Femur (tissue), 1 donor: ENCODE measurements at places on chromosomes 6 and 20.

- DNase-seq, result no peak
Observed at GRCh38 chr20:62888406-62888805, 26.8 kb upstream of the TCFL5 start.

- no peak for DNase-seq
Observed at GRCh38 chr20:35871259-35871771, 83.0 kb downstream of the SCAND1 start.

DNA sequence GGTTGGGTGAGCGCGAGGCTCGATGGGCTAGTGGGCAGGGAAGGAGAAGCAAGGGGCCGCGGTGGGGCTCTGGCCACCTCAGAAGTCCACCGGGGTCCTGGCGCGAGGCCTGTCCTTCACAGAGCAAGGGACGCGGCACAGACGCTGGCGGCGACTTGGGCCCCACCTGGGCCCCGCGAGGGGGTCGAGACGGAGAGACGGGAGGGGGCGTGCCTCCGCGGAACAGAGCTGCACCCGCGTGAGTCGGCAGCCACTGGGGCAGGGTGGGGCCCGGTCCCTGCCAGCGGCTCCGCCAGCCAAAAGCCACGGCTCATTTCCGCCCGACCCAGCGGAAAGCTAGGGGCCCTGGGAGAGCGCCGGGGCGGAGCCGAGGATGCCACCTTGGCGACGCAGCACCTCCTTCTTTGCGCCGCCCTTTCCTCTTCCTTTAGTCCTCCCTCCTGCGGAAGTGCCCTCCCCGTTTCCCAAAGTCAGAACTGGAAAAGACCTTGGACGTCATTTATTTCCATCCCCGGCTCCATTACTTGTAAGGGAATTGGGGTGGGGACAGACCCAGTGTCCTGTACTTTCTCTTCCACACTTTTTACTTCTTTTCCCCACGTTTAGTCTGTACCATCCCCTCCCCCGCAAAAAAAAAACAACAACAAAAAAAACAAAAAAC is at the start of gene CUL7:
TSS of gene CUL7 (minus strand) at position 307 of the 661 bp plus-strand sequence. CDS start 1,063 bp downstream, outside the sequence.
- peak; percentile 97 for DNase-seq

DNA sequence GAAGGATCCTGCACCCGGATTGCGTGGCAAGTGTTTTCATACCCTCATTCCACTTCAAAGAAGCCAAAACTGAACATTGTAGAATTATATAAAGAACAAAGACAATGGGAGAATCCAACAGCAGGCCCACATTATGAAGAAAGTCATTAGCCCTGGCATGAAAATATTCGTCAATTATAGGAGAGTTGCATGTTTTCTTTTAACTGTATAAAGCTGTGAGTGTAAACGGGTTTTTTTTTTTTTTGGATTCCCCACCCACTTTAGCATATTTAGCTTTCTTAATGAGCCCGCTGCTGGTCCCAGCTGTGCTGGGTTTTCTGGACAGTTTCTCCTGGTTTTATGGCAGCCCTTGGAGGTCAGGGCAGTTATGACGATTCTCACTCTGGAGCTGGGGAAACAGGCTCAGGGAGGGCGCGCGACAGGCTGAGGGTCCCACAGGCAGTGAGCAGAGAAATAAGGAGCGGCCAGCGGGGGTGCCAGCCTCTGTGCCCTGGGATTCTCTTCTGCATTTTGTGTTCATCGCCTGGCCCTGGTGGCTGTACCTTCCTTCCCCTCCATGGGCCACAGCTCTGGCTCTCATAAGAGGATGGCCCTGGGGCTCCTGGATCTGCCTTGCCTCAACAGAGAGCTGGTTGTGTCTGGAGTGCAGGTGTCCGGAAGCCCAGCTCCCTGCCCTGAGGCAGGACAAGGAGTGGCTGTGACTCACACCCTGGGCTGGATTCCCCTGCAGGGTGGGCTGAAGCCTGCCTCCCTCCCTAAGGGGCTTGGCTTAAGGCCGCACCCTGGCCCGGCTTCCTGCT is 24.1 kb upstream of the SULF2 start:
- peak; percentile 22 for DNase-seq

- DNase-seq, result peak; percentile 44
Observed at GRCh38 chr6:167825332-167826229, 1.1 kb upstream of the AFDN start.

DNA sequence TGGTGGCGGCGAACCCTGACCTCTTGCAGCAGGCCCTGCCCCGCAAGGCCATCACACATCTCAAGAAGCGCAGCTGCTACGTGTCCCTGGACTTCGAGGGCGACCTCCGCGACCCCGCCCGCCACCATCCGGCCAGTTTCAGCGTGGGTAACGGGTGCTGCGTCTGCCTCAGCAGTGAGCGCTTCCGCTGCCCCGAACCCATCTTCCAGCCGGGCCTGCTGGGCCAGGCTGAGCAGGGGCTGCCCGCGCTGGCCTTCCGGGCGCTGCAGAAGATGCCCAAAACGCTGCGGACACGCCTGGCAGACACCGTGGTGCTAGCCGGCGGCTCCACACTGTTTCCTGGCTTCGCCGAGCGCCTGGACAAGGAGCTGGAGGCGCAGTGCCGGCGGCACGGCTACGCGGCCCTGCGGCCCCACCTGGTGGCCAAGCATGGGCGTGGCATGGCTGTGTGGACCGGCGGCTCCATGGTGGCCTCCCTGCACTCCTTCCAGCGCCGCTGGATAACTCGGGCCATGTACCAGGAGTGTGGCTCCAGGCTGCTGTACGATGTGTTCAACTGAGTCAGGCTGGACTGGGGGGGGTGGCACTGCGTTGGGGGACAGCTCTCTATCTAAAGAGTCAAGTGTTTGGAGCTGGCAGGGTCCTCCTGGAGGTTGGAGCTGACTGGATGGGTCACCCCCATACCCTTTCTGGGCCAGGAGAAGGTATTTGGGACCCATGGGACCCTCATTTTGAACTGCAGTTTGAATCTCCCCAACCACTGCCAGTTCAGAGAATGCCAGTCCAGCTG is 1.1 kb downstream of the ACTL10 start:
- DNase-seq, result peak; percentile 86

DNA sequence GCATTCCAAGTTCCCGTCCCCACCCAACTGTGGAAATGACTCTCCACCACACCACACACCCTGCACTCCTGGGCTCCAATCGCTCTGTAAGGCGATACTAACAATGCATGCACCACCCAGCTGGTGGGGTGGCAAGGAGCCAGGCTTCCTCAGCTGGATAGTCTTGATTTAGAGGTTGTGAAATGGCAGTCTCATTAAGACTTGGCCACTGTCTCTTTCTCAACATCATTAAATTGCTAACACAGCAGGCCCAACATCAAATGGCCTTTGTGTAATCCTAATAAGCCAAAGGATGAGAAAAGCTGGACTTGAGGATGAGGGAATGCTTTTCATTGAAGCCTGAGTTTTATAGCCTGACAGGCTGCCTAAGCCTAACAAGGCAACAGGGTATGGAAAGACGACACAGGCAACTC is 223.7 kb downstream of the GMDS start:
- peak; percentile 72 for DNase-seq

- no peak for DNase-seq
Observed at GRCh38 chr6:36443471-36444428, 950 bp downstream of the KCTD20 start.

DNA sequence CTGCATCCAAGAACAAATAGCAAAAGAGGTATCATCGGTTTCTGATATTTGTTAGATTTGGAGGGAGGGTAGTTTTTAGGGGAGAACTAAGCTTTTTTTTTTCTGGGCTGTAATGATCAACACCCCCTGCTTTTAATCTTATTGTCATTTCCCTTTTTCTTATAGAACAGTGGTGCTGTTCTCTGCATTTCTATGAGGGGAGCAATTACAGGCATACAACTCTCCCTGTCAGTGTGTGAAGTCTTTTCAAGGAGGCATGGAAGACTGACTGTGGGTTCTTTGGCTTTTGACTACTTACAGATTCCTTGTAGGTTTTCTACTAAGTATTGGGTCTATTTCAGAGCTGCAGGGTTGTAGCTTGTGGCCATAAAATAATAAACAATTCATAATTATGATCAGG is 632.3 kb downstream of the TFAP2B start:
- no peak for DNase-seq

DNA sequence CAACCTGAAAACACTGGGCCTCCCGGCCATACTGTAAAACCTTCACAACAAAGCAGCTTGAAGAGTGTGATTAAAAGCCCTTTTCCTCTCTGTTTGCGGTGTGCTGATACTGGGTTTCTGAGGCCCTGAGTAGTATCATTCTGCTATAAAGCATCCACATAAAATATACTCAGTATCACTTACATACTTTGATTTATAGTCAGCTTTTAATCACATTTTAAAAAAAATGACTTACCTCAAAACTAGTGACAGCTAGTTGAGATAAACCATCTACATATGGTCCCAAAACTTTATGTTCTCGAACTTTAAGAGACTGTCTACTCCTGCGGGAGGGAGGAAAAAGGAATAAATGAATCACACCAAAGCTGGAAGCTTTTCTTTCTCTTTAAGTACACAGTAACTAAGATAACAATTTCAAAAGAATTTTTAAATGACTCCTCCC is 135.7 kb downstream of the KIF13A start:
- DNase-seq, result no peak

GRCh38 chr20:54075322-54075721 is 4.9 kb upstream of the BCAS1 start:
- no peak for DNase-seq

DNA sequence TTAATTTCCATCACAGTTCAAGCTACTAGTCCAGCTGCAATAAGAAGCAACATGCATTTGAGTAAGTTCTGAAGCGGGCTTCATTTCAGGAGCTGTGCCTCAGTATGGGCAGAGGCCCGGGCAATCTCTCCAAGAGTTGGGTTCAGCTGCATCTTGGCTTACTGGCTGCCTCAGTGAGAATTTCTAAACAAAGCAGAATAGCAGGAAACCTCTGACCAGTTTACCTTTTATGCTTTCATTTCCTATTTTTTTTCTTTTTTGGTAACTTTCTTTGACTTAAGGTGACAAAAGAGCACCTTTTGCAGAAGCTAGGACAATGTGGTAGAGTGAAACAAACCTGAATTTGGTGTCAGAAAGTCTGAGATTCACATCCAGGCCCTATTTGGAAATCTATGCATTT is 51.0 kb upstream of the FBXO30 start:
- no peak for DNase-seq

DNA sequence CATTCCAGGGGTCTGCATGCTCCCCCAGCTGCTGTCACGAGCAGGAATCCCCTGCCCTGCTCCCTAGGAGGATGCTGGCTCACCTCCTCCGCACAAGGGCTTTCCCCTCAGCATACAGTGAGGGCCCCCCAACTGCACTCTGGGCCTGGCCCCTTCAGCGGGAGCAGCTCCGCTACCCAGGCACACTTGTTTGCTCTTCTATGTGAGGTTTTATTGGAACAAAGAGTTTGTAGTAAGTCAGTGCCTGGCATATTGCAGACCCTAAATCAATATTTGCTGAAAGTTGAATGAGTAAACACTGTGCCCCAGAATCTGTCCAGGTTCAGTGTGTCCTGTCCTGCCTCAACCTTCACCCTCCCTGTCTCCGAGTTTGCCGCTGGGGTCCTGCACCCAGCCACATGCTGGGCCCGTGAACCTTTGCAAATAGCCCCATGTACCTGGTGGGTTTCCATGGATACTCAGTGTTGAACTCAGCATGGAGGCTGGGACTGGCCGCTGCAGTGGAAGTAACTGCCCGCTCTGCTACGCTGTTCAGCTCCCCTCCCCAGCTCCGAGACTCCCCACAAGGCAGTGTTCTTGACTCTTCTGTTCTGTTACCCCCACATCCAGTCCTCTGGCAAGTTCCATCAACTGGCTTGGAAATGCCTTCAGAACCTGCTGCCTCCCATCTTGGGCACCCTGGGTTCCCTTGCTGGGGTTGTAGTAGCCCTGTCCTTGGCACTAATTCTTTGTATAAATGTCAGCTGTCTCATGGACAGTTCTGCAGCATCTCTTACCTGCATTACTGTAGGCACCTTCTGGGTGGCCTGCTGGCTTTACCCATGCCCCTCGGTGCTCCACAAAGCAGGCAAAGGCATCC is 15.7 kb downstream of the SLC22A1 start:
- no peak for DNase-seq

DNA sequence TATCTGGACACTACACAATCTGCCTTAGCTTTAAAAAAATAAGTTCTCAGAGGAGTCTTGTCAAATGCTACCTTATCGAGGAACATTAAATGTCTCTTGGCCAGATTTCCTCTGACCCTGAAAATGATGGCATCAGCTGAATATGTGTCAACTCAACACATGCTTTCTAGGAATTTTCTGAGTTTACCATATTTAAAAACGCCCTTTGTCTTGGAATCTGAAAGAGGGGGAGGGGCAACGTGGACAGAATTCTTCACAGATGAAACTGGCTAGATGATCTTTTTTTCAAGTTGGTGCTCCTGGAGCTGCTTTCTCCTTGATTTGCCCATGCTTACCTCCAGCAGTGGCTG is 5.1 kb downstream of the SOX4 start:
- DNase-seq, result no peak

- no peak for DNase-seq
Observed at GRCh38 chr6:157092736-157093135, 230.6 kb downstream of the TMEM242 start.

DNA sequence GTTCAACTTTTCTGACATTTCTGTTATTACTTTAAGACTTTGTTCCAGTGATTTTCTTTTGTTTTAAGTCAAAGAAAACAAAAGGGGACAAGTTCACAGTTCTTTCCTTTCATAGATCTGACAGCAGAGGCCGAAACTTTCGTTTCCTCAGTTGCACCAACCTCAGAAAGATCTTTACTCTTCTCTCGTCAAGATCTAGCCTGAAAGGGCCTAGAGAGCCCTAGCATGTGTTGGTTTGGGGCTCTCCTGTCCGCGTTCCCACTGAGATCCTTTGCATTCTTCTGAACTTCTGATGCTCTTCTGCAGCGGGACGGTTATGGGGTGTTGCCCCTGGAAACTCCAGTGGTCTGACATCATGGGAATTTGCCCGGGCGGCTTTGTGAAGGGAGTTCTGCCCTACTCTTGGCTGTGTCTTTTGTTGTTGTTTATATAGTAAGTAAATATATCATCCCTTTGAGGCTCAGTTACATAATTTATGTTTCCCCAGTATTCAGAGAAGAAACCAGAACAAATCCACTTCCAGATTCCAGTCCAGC is 129.1 kb downstream of the SASH1 start:
- peak; percentile 60 for DNase-seq

DNA sequence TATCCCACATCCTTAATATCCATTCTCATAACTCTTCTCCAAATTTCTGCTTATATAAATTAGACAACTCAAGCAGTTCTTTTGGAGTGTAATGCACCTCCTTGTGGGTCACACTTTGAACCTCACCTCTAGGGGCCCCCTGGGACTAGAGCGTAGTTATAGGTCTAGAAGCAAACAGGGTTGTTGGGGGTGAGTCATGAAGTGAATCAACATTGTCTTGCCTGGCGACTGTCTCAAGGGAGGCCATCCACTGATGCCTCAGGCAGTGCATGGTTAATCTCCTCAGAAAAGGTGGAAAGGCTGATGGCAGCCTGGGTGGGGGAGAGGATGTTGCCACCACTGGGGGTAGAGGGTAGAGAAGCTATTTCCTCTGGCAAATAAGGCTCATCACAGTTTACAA is 129.1 kb downstream of the TNFRSF21 start:
- no peak for DNase-seq
